Stimulated activated CD8-positive, alpha-beta memory T cell treated with anti-CD3 and anti-CD28 coated beads, Interleukin-4, amount 100 ng/mL, for 4 hours (primary cell): ENCODE measurements at places on chromosomes 2 and 18.

- DNase-seq = no peak
These were observed 376.2 kb upstream of the TCF4 start for GRCh38 chr18:55964171-55964570.

DNA sequence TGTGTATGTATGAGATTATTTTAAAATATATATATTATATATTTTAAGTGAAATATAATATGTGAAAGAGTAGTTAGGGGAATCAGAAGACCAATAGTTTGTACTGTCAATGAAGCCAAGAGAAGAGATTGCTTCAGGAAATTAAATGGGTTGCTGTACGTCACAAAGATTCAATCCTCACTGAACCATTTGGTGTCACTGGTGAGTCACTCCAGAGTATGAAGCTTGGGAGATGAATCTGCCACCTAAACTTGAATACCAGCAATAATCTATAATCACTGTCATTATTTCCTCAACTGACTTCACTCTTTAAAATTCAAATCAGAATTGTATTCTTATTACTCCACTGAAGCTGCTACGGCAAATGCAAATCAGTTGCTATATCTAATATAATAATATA, 41.9 kb upstream of the SCN9A start:
- no peak for DNase-seq

GRCh38 chr2:8663997-8664396, 17.9 kb upstream of the ID2 start:
- no peak for DNase-seq

DNA sequence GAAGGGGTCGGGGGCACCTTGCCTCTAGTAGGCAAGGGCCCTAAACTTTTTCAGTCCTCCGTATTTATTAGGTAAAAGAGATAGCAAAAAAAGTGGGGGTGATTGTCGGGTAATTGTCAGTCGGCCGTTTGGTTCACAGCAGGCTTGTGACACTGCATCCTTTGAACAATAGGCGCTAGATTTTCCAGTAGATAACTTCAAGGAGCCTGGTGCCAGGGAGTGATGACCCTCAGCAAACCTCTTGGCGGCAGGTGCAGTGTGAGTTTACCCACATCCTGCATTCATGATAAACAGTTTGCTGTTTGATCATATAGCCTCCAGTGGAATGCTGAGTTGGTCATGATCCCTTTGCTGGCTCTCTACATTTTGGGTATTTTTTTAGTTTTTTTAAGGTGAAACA, 22.9 kb downstream of the SERPINB8 start:
- no peak for DNase-seq

- peak; percentile 67 for DNase-seq
These were observed 33.2 kb upstream of the FOSL2 start for GRCh38 chr2:28359222-28360057.

DNA sequence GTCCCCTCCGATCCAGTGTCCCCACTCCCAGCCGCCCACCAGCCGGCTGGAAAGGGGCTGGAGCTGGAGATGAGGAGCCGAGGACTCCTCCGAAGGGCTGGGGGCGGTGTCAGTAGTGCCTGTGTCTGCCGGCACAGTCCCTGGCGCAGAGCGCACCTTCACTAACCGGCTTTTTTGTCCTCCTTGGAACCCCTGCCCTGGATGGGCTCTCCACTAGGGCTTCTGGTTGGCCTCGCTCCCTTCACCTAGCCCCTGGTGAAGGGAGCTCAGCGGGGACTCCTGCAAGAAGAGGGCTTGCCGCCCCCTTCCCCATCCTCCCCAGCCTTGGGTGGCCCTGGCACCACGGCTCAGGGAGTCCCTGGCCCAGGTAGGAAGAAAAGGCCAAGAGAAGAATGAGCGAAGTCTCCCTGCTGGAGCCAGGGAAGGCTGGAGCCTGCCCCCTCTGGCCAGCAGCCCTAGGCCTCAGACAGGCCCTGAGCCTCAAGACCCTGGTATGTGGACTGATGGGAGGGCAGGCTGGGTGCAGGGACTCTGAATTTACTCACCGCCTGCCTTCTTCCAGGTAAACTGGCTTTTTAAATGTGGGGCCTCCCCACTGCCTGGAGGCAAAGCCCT, 570 bp upstream of the ECEL1 start:
- no peak for DNase-seq

DNA sequence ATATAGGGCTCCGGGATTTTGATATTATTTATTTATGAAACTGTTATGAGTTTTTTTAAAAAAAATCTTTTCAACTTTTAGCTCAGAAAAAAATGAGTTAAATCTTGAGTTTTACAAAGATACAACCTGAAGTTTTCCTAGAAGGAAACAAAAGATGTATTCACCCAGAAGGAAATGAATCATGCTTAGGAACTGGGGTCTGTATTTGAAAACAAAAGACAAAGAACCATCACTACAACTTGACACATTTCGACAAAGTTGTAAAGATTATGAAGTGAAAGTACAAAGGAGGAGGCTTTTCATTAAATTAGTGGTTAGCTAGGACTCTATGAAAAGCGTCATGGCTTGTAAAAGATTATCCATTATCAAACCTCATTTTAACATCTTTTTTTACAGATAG, 143.3 kb downstream of the PDE1A start:
- DNase-seq = no peak

- DNase-seq = no peak
These were observed 142.7 kb downstream of the VAPA start for GRCh38 chr18:10056506-10056905.
